ENCODE measurements at places on chromosomes 1 and 21.

DNA sequence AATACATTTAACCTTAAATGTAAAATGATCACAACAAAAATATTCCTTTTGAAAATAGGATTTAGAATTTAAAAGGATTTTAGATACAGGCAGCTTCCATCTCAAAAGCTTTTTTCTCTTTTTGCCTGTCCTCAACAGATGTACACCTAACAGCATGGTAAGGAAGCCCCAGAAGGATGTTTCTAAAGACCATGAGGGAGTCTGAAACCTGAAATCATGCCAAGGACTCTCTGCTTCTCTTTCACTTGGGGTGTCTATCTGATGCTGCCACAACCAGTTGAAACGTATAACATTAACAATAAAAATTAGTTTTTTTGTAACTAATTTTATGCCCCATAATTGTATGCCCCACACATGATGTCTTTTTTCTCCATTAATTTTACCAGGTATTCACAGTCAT is 5.4 kb upstream of the ZNF281 start:
- DNase-seq: no peak

DNA sequence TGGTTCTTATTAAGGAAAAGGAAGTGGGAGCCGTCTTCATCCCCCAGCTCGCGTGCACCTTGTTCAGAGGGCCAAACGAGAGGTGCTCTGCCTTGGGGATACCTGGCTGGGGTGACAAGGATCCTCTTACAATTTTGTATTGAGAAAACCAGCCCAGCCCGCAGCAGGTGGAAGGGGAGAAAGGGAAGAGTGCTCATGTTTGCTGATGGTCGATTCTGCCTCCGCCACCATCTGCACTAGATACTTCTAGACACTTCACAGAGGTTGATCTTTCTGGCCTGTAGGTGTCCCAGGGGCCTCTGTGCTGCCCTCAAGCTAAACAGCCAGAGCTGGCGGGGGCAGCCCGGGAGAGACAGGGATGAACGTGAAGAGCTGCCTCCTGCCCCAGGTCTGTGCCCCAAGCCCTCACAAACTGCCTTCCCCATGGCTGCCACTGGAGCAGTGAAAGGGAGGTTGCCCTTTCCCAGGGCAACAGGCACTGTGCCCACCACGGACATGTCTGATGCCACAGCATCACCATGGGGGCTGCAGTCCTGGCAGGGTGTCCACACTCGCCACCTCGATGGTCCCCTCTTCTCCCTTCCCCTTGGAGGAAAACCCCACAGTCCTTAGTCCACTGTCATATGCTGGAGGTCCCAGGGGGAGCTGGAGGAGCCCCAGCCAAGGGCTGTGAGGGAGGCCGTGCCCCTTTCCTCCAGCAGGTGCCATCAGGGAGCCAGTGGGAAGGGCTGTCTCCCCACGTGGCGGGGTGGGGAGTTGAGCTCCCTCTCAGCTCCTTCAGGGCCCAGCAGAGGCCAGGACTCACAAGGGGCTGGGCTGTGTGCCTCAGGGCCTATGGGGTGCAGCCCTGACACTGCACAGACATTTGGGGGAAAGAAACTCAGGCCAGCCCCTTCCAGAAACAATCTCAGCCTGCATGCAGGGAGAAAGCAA is 8.1 kb downstream of the ADPRS start:
- DNase-seq: no peak

GRCh38 chr1:13830616-13831280 is 130.8 kb downstream of the PRDM2 start:
- no peak for DNase-seq

DNA sequence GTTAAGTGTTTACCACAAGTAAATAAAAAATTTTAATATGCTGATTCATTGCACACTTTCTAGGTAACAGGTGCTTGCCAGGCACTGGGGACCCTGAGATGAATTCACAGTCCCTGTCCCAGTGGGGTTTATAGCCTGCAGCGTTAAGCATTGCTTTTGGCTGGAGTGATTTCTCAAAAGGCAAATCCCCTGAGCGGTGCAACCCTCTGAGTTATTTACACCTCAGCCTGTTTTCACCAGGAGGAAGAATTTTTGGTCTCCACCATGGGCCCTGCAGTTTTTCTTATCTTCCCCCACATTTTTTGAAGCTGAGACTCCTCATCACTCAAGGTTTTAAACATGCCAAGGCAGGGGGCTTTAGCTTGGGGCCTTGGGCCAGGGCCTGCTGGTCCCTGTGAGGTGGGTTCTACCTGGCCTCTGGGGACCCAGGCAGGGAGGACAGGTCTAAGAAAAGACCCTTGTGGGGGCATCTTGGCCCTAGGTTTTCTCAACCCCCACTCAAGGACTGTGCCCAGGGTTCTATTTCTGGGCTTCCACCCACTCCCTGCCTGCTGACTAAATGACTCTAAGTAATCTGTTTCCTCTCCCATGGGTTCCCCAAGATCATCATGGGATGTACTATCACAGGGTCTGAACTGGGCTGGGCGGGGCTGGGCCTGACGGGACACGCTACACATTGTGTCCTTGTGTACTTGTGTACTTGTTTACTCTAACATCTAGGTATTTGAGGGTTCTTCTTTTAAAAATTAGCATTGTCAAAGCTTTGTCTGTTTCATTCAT is 10.2 kb upstream of the CHIT1 start:
- no peak for DNase-seq

GRCh38 chr1:167101754-167102153 is 7.9 kb downstream of the STYXL2 start:
- DNase-seq: no peak

DNA sequence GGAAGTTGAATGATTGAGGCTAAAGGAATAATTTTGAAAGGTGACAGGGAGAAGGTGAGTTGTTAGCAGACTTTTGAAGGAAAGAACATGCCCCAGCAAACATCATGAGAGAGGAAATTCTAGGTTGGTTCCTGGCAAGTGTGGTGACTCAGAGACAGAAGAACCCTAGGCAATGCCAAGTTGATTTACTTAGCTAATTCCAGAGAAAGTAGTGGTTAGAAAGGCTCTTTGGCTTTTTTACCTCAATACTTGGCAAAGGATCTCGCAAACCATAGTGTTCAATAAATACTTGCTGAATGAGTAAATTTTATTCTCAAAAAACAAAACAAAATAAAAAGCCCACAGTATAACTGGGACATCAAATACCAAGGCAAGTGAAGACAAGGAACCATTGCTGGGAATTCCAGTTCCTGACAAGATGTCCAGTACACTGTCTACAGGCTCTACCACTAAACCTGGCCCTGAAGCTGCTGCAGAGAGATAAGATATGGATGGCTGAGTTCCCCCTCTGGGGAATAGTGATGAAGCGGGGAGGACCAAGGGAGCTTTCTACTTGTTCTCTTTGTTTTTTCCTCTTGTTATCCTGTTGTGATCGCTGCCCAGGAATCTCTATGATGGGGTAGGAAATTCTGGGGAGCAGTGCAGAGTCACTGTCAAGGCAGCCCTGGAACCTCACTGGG is 48.2 kb downstream of the IL12RB2 start:
- no peak for DNase-seq

DNA sequence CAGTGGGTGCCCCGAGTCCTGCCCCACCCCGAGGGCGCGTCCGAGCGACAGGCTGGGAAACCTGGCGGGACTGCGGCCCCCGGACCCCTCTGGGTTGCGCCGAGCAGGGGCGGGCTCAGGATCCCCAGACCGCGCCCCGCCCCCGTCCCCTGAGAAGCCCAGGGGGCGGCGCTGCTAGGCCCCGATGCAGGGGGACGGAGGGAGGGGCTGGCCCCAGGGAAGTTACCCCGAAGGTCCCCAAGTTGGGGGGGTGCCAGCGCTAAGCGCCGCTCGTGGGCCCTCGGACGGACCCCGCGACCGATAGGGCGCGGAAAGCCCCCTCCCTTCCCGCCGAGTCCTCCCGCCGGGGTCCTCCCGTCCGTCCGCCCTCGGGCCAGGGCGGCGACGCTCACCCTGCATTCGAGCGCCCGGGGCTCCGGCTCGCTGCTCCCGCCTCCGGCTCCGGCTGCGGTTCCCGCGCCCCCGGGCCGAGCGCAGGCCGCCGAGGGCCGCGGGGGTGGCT is 414 bp downstream of the GPR153 start:
- no peak for DNase-seq

DNA sequence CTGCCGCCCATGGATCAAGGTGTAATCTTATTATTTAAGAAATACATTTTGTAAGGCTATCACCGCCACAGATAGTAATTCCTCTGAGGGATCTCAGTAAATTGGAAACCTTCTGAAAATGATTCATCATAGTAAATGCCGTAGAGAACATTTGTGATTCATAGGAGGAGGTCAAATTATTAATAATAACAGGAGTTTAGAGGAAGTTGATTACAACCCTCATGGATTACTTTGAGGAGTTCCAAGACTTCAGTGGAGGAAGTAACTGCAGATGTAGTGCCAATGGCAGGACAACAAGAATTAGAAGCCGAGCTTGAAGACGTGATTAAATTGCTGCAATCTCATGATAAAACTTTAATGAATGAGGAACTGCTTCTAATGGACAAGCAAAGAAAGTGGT is 280.1 kb downstream of the PTPRC start:
- no peak for DNase-seq

DNA sequence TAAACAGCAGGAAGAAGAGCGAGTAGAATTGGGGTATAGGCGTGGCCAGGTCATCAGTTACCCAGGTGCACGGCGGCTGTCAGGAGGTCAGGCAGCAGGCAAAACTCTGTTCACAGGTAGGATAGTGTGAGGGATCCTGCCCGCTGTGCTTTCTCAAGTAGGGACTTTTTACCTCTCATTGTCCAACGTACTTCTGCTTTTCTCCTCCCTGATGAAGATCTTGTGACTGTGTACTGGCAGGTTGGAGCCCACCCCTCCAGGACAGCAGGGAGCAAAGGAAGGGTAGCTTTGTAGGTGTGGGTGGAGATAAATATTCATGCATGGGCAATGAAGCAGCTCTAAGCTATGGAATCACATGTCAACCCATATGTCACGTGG is 373.5 kb downstream of the KIF26B start:
- no peak for DNase-seq

DNA sequence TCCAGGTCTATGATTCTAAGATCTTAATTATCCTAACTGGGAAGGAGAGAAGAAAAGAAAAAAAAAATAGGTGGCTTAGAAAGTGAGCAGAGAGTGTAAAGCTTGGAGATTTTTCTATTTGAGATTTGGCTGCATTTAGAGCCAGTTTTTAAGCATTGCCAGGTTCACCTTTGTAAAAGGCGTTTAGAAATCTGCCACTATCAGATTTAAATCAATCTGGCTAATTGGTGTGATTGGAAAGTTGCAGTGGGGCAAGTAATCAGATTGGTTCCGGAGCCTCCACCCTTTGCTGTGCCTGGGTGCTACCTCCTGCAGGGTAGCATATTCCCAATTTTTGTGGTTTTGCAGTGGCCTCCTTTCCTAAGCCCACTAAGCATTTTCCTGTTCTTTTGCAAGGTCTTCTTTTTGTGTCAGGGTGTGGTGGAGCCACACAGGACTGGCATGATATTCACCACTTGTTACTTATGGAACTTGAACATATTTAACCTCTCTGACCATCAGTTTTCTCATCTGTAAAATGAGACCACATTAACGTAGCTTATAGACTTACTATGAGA is 48.5 kb upstream of the PPP2R5A start:
- no peak for DNase-seq

- no peak for DNase-seq
These were observed 53.0 kb downstream of the SLC37A1 start for GRCh38 chr21:42566524-42567213.

DNA sequence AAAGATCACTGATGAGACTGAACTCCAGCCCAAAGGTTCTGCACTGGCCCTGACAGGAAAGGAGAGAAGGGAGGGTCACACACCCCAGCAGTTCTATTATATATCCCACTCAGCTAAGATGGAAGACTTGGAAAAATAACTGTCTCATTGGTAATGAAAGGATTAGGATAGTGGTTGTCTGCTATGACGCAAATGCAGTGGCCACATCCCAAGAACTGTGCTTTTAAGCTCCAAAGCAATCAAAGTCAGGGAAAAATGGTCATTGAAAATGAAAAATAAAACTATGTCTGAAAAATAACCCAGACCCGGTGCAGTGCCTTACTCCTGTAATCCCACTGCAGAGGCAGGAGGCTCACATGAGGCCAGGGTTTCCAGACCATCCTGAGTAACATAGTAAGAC is 31.0 kb downstream of the PSMG1 start:
- DNase-seq: no peak

GRCh38 chr1:86758570-86758969 is 54.2 kb downstream of the SH3GLB1 start:
- DNase-seq: no peak

DNA sequence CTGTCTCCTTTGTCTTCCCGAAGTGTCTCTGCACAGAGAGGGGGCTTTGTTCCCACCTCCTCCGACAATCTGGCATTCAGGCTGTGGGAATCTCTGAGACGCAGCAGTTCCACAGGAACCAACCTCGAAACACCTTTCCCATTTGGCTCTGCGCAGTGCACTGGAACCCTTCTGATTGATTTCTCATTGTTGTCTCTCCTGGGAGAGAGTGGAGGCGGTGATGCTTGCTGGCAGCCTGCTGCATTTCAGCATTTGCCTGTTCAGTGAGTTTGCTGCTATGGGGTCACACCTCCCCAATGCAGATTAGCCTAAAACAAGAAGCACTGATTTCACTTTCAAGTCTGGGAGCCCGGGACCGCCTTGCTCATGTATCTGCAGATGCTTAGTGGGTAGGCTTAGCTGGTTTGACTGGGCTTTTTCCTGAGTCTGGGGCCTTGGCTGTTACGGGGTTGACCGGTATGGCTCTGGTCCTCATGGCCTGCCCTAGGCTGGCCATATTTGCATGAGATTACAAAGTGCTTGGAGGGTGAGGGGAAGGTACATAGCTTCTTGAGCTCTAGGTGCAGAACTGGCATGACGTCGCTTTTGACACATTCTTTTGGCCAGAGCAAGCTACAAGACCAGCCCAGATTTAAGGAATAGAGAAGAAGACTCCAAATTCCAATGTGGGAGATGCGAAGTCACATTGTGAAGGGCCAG is 695.3 kb downstream of the PTPRU start:
- DNase-seq: no peak

- DNase-seq: no peak
These were observed 17.5 kb upstream of the YRDC start for GRCh38 chr1:37825506-37825905.

DNA sequence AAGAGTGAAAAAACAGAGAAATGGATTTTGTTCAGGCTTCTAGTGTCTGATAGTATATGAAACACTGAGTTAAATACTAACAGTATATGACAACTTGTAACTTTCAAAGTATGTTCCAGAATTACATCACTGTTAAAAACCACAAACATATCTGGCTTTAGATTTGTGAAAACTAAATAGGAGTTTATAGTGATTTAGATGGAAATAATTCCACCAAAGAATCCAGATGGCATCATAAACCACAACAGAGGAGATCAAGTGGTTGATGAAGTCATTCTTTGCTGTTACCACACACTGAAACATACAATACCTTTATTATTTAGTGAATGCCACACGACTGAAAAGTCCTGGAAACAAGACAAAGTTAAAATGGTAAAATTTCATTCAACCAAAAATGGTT is 37.2 kb downstream of the ALG14 start:
- no peak for DNase-seq
